Transverse colon (tissue), 4 donors: ENCODE measurements at places on chromosomes 4 and X.

DNA sequence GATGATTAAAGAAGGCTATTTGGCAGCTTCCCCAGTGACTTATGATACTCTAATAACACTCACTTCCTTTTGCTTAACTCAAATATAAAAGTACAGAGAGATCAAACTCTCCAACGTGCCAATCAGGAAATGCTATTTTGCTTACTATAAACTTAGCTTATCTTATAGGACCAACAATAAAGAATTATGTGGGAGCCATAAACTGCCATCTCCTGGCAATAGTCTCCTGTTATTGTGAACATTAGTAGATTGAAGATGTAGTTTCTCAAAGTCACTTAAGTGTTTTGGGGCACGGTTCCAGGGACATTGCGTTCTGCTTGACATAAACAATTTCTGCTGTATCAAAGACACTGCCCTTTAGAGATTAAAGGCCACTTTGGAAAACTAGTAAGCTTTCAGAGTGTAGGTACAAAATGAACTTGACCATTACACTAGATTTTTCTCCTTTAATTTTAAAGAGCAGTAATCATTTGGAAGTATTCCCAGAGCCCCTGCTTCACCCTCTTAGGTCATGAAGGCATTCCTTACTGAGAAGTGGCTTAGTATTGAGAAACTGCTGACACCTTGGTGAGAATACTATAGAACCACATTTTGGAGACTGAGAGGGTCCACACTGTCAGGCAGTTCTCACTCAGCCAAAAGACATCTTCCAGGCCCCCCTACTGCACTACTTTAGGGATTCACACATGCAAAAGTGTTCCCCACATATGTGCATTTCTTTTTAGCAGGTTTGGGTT is 51.9 kb downstream of the MAOA start:
- peak; percentile 88 for DNase-seq

- no peak for DNase-seq
Observed at GRCh38 chr4:155524926-155525455, 141.7 kb upstream of the GUCY1A1 start.

DNA sequence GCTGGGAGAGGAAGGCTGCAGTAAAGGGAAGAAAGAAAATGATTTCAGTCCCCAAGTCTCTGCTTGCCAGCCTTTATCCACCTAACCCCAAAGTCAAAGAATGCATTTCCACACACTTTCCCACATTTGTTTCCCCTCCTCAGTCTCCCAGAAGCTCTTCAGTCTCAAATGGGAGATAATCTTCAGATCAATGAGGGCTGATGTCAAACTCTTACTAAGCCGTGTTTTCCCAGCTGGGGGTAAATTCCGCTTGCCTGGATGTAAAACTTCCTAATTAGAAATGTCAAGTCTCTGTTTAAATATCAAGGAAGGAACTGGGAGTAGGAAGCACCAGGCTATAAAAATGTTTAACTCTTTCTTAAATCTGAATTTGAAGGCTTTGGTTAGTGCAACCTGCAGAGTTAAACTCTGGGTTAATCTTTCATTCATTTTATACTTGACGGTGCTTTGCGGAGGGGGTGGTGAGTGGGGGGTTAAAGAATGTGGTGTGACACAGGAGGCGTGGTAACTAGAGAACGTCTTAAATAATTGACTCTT is 601.4 kb upstream of the ACTRT1 start:
- no peak for DNase-seq

- DNase-seq, result no peak
Observed at GRCh38 chr4:136900696-136901095, 631.6 kb downstream of the PCDH18 start.

GRCh38 chr4:74536557-74536956 is 91.6 kb downstream of the AREG start:
- no peak for DNase-seq

DNA sequence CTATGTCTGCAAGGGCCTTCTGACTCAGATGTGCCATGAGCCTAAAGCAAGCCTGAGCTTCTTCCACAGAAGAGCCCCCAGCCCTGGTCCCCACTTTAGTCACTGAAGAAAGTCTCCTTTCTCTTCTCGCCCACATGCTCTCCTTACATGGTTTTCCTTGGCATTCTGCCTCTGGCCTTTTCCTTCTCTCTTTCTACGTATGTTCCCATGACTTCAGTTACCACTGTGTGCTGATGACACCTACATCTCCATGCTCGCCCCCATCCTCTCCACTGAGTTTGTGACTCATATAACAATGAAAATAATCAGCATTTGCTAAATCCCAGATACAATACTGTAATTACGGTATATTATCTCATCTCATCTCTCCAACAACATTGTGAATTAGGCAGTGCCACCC is 149.3 kb downstream of the AMMECR1 start:
- no peak for DNase-seq

GRCh38 chr4:188341428-188341827 is 202.2 kb downstream of the TRIML1 start:
- no peak for DNase-seq

- DNase-seq, result no peak
Observed at GRCh38 chr4:38071801-38072431, 111.7 kb downstream of the PTTG2 start.

- DNase-seq, result no peak
Observed at GRCh38 chr4:165383591-165384073, 4.8 kb downstream of the CPE start.

DNA sequence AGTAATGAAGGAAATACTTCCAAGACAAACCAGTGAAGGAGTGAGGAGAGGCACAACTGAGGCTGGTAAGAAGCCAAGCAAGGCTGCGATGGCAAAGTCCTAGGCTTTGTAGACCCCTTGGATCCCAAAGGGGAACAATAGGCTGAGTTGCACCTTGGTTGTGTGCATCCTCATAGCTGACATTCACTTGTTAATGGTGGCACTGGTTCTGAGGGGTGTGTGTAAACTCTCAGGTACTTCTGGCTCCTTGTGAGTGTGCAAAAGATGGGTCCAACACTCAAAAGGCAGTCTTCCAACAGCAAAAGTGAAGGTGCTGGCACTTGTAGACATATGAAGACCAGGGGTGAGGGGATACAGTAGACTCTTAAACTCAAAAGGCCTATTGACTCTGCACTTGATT is 60.5 kb downstream of the CCNG2 start:
- DNase-seq, result no peak

- no peak for DNase-seq
Observed at GRCh38 chr4:112127803-112128202, 17.5 kb upstream of the FAM241A start.

GRCh38 chr4:42747971-42748370 is 91.1 kb upstream of the ATP8A1 start:
- no peak for DNase-seq

GRCh38 chrX:69195192-69195591 is 29.9 kb upstream of the PJA1 start:
- DNase-seq, result no peak

GRCh38 chrX:122441451-122441850 is 742.6 kb upstream of the GRIA3 start:
- no peak for DNase-seq

DNA sequence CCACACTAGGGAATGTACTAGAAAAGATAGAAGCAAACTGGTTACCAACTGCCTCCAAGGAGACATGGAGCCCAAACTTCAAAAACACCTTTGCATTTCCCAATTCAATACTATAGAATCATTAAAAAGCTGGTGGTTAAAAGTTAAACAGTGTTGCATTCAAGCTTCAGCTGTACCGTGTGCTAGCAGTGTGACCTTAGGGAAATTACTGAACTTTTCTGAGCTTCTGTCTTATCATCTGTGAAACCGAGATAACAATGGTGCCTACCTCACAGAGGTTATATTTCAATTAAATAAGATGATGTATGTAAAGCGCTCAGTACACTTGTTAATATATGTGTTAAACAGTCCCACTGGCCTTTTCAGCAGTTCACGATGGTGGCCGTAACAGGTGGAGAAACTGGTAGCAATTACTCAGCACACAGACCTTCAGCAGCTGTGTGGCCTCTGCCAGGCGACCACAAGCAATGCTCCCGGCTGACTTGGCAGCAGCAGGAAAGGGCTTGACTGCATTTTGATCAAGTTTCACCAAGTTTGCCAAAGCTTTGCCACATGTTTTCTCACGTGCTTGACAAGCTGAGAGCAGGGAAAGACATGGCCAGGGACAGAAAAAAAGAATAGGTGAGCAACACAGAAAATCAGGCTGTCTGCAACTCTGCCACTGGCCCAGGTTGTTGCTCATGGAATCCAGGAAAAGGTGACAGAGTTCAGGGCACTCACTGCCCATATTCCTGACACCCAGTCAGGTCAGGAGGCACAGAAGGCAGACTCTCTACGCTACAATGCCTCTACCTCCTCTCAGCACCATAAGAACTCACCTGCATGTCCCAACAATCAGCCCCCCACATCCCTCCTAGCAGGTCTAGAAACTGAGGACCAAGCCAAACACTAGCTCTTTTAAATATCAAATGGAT is 72.1 kb downstream of the PARM1 start:
- DNase-seq, result no peak

DNA sequence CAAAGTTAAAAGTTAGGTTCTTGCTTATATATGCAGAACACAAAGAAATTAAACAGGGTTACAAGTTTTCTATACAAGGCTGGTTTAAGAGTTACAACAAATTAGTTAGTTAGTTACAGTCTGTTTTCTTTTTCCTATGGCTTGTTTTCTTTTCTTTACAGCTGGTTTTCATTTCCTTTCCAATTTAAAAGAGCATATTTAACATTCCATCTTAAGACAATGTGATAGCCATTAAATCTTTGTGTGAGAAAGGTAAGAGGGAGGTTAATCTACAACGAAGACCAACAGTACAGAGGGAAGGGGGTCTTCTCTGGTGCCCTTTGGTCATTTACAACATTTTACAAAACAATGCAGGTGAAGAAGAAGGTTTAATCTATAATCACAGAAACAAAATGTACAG is 290.6 kb downstream of the ZNF674 start:
- DNase-seq, result no peak

GRCh38 chrX:130682990-130683389 is 220.0 kb downstream of the ENOX2 start:
- no peak for DNase-seq

- DNase-seq, result no peak
Observed at GRCh38 chr4:71389149-71389827, 50.5 kb downstream of the SLC4A4 start.

DNA sequence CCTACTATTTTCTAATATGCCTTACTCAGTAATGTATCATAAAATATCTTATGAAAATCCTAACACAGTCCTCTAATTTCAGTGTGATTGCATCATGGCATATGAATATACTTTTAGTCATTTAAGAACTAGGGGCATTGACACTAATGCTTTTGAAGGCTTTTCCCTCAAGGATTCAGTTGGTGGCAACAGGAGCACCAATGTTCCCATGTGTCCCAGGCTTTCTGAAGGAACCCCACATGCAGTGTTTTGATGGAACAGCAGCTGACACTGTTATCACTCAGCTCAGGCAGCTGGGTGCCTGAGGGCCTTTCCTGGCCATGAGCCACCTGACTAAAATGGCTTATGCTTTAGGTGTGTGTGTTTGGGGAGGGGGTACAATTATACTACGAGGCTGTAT is 348.3 kb downstream of the ARHGAP24 start:
- no peak for DNase-seq

DNA sequence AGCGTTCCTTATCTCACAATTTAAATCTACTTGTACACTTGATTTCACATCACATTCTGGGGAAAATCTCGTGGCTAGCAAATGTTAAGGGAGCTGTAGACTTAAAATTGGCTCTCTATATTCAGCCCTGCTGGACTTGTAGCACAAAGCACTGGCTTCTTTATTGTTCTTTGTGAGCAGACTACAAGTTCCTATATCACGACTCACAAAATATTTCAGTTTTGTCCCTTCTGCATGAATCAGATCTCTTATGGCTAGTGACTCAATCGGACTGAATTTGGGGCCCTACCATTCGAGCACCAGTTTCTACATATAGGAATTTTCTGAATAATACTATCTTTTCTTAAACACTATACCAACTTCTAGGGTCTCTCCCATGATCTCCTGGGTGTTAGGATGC is 390.1 kb downstream of the ADAM29 start:
- DNase-seq, result no peak

GRCh38 chr4:1535926-1536578 is 129.8 kb upstream of the NKX1-1 start:
- DNase-seq, result no peak

GRCh38 chr4:145697332-145697731 is 17.4 kb downstream of the C4orf51 start:
- DNase-seq, result no peak

DNA sequence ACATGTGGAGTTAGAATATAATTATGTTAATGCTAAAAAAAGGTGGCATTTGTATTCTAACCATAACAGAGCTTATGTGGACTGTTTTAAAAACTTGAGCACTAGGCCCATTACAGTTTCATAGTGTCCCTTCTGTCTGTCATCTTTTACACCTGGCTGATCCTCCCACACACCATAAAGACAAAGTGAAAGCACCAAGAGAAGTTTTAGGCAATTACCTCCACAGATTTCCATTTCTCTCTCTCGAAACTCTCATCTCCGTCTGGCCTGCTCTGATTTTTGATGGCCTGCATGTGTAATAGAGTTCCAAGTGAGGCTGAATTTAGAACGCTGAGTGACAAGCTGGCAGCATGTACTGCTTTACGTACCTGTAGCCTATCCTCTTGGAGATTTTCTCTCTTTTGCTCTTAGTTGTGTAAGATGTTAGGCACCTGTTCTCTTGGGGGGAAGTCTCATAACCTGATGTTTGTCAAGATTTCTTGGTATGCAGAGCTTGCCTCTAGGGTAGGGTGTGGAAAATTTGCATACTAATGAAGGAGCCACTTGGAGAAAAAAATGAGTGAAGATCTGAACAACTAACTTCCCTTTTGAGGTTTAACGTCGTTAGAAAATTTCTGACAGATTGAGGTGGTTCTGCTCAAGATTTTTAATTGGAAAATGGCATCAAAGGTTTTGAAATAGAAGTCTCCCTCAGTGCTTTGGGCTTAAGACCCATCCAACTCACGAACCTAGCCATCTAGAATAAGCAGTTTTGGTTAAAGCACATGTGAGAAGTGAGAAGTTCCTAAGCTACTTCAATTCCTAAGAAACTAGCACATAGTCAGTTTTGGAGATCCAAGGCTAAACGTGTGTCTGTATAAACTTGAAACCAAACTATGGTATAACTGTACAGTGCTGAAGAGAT is 57.6 kb upstream of the RAP1GDS1 start:
- DNase-seq, result no peak

DNA sequence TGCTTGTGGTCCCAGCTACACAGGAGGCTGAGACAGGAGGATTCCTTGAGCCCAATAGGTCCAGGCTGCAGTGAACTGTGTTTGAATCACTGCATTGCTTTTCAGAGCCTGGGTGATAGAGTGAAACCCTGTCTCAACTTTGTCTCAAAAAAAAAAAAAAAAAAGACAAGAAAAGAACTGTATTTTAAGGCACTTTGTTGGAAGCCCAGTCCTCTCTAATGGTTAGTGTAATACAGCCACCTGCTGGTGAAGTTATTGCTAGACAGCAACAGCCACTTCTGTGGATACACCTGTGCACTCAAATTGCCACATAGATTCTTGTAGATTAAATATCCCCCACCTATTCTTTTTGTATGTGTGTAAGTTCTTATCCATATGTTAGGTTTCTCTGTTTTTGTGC is 10.1 kb upstream of the FGG start:
- no peak for DNase-seq

- no peak for DNase-seq
Observed at GRCh38 chrX:77061545-77061944, 385.6 kb upstream of the FGF16 start.
